ENCODE measurements at places on chromosomes 16 and 17.

GRCh38 chr16:67252609-67253497, 4.1 kb downstream of the SLC9A5 start:
- no peak for DNase-seq

GRCh38 chr17:13995856-13996271, 73.4 kb upstream of the COX10 start:
- DNase-seq: no peak

DNA sequence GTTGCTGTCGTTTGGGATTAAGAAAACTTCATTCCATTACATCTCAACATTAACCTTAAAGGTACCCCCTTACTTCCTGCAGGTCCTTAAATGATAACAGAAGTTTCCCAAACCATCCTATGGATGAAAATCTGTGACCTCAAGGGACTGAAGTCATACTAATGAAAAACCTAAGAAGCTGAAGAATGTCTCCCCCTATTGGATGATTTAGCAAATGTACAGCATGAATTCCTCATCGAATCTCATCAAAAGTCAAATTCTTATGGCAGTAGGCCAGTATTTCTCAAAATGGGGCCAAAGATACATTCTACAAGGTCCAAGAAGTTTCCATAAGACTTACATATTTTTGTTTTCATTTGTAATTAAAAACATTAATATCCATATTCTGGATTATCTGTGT, 13.5 kb downstream of the SCO1 start:
- no peak for DNase-seq

DNA sequence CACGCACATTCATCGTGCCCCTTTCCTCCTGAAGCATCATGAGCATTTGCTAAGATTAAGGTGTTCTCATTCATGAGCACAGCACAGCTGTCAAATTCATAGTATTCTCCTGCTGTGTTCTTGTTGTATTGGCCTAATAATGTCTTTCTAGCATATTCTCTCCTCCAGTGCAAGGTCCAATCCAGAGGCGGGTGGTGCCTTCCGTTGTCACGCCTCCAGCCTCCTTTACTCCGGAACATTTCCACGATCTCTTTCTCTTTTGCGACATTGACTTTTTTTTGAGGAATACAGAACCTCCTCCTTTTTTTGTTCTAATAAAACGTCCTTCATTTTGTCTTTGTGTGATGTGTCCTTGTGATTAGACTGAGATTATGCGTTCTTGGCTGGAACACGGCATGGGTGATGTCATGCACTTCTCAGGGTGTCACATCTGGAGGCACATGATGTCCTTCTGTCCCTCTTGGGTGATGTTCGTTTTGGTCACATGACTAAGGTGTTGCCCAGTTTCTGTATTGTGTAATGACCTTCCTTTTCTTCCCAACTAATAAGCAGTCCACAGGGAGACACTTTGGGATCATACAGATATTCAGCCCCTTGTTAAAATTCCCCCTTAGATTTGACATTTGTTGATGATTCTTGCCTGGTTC, 66.3 kb downstream of the CLEC16A start:
- no peak for DNase-seq

DNA sequence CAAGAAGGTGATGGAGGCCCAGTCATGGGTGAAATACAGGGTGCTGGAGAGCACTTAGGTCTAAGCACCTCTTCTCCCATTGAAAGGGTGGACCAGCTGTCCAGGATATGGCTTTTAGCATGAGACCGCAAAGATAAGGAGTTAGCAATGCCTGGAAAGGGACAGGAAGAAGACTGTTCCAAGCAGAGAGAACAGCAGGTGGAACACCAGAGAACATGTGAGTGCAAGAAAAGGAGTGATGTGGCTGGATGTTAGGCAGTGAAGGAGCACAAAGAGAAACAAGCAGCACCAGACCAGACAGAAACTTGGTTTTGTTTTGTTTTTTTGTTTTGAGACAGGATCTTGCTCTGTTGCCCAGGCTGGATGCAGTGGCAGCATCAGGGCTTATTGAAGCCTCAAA, 45.4 kb upstream of the CCL1 start:
- DNase-seq: no peak

DNA sequence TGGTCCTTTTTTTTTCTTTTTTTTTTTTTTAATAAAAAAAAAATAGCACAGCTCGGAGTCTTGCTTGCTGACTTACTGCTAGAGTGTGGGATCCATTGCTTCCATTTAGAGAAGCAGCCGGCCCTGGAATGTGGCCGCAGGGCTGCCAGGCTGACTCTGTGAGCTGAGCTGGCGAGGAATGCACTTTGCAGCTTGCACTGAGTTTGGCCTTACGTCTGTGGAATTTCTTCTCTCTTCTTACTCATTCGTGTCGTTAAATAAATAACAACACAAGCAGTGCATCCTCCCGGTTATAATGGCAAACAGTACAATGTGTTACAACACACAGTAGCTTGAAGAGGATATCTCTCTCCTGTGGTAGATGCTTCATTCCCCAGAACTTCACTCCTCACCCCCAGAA, 69.2 kb downstream of the PRKCB start:
- DNase-seq: no peak

- no peak for DNase-seq
Observed at GRCh38 chr17:2123375-2124251, 68.7 kb downstream of the HIC1 start.

DNA sequence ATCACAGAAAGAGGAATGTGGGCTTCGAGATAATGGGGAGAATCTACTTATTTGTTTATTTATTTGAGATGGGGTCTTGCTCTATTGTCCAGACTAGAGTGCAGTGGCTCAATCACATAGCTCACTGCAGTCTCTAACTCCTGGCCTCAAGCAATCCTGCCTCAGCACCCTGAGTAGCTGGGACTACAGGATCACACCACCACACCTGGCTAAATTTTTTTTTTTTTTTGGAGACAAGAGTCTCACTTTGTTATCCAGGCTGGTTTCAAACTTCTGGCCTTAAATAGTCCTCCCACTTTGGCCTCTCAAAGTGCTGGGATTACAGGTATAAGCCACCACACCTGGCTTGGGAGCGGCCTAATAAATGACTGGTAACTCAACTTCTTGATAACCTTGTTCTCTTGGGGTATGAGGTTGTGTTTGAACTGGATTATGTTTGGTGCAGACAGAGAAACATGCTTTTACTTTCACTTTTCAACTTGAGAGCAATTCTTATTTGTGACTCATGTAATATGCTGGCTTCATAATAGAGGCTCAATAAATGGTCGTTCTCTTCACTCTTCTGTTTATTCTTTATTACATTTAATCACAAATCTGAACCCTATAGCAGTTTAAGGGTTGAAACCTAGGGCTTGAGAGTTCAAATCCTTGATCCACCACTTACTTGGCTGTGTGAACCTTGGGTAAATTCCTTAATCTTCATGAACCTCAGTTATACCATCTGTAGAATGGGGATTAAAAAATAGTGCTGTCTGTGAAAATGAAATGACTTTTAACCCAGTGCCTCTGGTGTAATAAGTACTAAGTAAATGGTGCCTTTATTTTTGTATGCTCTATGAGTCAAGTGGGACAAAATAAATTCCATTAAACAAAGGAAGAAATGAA, 129.1 kb upstream of the HS3ST2 start:
- DNase-seq: no peak

DNA sequence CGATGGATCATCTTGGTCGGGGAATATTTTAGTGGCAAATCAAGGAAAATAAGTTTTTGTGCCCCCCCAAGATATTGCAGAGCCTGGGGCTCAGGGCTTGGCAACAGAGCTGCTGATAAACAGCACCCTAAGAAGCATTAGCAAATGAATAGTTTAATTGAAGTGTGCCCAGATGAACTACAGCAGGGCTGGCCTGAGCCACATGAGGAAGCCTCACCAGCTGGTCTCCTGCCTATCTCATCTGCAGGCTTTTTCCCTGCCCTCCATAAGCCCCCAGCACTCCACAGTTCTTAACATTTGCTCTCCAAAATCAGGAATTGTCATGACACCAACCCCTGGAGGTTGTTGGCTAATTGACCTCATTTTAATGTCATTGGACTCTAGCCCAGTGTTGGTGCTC, 480.2 kb downstream of the HS3ST3B1 start:
- DNase-seq: no peak

GRCh38 chr17:41943492-41943891, 13.1 kb downstream of the ODAD4 start:
- DNase-seq: no peak

- DNase-seq: no peak
Observed at GRCh38 chr17:58452738-58453137, 35.4 kb upstream of the RNF43 start.

GRCh38 chr16:11783319-11784037, 13.6 kb downstream of the ZC3H7A start:
- DNase-seq: no peak

GRCh38 chr17:60049936-60050335, 28.8 kb downstream of the HEATR6 start:
- DNase-seq: no peak

DNA sequence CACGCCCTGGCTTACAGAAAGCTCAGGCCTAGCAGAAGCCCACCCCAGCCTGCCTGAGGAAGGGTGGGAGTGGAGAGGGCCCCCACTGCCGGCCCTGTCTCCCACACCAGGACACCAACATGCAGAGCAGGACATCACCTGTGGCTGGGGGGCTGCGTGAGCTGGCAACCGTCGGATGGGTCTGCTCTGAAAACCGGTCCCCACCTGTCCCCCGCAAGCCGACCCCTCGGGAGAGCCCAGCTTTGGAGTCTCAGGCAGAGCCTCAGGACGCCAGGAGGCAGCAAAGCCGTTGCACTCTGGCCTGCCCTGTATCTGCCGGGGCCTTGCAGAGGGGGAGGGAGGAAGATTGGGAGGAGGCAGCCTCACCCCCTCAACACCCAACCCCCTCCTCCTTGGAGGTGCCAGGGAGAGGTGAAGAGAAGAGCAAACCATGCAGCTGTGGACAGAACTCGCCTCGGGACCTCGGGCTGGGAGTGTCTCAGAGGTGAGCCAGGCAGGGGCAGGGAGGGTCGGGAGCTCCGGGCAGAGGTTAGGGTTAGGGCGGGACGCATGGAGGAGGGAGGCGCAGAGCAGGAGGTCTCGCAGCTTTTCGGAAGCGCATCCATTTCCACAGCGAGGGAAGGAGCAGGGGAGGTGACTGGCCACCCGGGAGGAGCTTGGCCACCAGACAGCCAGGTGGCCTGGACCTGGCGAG, 30.4 kb upstream of the ZC3H18 start:
- DNase-seq: no peak

- DNase-seq: no peak
Observed at GRCh38 chr17:81342269-81343070, 47.4 kb upstream of the SLC38A10 start.

- no peak for DNase-seq
Observed at GRCh38 chr16:86073763-86074493, 175.0 kb downstream of the IRF8 start.

GRCh38 chr17:37791447-37792399, 46.9 kb upstream of the HNF1B start:
- peak; percentile 30 for DNase-seq

GRCh38 chr16:57946181-57946801, 24.6 kb downstream of the CNGB1 start:
- no peak for DNase-seq

DNA sequence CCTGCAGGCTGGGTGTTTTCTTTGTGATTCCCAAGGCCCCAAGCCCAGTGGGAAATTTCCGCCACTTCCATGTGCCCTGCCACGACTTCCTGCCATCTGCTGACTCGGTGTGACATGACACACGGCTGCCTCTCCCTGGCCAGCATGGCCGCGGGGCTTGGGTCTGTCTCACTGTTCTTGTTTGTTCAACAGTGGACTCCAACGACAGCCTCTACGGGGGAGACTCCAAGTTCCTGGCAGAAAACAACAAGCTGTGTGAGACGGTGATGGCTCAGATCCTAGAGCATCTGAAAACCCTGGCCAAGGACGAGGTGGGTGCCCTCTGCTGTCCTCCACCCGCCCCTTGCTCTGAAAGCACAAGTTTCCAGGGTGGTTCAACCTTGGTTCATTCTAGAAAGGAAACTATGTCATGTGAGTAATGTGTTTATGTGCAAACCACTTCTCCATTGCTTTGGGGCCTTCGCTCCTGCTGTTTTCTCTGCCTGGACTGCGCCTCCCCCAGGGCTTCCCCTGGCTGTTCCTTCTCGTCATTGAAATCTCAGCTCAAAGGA, 26.8 kb downstream of the KNOP1 start:
- DNase-seq: no peak

- DNase-seq: no peak
Observed at GRCh38 chr17:47013341-47013740, 34.3 kb upstream of the RPRML start.

DNA sequence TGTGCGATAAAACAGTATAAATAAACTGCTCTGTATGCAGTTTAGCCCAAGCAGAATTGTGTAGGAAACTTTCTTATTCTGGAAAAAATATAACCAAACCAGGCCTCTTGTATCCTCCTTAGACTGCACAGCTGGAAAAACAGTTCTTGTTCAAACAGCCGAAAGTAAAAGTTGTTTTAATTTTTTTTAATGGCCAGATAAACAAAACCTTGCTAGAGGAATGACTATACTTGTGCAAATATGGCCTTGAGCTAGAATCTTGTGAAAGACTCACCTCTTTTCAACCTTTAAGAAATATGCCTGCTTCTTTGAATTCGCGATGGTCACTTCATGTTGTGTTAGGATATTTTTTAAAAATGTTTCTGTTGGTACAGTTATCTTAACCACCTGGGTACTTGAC, 114.5 kb upstream of the MAF start:
- DNase-seq: no peak
